ENCODE measurements at places on chromosomes 12 and 14.

DNA sequence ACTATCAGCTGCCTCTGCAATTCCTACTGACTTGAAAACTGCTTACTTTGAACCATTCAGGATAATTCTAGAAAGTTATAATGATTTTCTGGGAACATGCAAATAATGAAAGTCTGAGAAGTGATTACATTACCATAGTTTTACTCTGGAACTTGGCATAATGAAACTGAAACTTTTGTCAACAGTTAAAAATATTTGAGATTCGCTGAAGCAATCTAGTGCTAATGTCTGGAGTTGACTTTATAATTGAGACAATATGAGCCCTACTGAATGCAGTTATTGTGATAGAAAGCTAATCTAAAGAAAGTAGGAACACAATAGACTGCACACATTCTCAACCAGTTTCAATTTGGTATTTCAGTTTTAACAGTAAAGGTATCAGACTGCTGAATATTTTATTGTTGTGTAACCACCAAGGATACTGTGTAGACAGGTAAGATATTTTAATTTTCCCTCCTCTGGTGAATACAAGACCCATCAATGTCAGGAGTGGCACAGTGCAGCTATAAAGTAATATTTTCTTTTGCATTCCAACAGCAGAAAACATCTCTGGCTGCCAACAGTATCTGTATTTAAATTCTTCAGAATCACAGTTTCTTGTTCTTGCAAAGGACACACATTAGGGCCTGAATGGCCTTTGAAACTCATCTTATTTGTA, 483.5 kb downstream of the ATP23 start:
- DNase-seq, result peak; percentile 46

- no peak for DNase-seq
These were observed 1.5 kb upstream of the FZD10 start for GRCh38 chr12:130160711-130161231.

GRCh38 chr14:35222872-35223466, 69.2 kb upstream of the PSMA6 start:
- no peak for DNase-seq

GRCh38 chr14:61557262-61557661, 138.1 kb upstream of the HIF1A start:
- DNase-seq, result no peak

DNA sequence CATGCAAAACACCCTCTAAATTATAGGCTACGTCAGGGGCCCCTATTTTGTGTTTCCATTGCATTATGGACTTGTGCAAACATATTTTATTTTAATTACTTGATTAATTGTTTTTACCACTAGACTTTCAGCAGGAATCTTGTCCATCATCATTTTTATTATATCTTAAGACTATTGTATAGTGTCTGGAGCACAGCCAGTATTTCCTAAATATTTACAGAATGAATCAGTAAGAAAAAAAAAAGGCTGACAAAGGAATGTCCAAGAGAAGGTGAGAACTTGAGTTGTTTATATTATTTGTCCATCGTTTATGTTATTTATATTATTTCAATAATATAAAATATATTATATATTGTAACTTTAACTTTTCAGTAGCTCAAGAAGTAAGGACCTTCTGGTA, 664.7 kb downstream of the SLC6A15 start:
- peak; percentile 9 for DNase-seq

GRCh38 chr14:43522191-43522590, 984.9 kb downstream of the FSCB start:
- DNase-seq, result no peak

- DNase-seq, result no peak
These were observed 45.6 kb upstream of the SMCO2 start for GRCh38 chr12:27400856-27401354.

DNA sequence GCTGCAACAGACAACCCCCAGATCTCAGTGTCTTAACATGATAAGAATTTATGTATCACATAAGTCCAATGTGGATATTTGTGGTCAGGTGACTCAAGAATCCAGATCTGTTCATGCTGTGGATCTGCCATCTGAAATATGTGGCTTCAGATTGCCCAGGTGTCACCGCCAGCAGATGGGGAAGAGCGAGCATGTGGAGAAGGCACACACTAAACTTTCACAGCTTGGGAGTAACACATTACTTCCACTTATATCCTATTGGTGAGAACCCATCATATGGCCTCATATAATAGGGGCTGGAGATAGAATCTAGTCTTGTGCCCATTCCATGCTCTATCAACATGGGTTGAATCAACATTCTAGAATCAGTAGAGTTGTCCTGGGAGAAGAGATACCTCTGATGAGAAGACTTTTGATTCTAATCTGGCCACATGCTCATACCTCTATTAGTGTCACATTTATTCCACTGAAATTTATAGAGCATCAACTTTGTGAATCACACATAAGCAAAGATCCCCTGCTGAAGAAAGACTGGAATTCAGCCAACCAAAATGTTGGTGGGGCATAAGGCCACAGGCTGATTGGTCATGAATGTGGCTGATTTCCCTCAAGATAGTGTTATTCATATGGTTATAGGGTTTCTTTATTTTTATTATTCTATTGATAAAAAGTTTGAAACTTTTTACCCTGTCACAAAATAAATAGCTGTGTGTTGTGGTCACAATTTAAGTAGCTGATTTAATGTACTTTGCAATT, 6.0 kb upstream of the CALCOCO1 start:
- DNase-seq, result peak; percentile 69

DNA sequence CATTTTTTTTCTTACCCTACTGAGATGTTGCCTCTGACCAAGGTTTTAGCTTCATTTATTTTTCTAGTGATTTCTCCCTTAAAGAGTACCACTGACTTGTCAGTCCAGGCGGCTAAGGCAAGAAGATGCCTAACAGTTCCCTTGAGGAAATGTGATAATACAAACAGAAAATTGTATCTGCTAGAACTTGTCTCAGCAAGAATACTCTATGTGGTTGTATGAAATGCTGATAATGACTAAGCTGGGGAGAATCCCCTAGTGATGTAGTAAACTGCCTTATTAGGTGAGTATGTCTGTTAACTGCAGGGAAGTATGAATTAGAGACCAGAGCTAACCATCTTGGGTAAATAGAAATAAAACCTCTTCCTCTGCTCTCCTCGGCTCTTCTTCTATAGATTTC, 6.7 kb downstream of the C12orf54 start:
- peak; percentile 20 for DNase-seq

- DNase-seq, result peak; percentile 87
These were observed 17.8 kb upstream of the CD9 start for GRCh38 chr12:6182279-6182898.

- no peak for DNase-seq
These were observed 33.3 kb upstream of the C12orf50 start for GRCh38 chr12:88062474-88062873.

- no peak for DNase-seq
These were observed 615 bp upstream of the ASB8 start for GRCh38 chr12:48157889-48158370.

- peak; percentile 26 for DNase-seq
These were observed 223.4 kb upstream of the DIO2 start for GRCh38 chr14:80434574-80435321.

DNA sequence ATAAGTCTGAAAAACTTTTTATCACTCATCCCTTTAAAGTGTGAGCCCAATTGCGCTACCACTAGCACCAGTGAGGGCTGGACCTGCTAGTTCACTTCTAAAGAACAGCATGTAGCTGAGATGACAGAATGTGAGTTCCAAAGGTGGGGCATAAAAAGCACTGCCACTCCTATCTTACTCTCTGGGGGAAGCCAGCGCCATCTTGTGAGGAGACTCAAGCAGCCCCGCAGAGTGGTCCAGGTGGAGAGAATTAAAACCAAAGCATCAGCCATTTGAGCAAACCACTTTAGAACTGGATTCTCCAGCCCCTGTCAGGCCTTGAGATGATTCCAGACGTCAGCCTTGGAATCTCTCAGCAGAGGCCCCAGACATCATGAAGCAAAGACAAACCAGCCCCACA, 39.9 kb downstream of the TMEM132D start:
- DNase-seq, result no peak

DNA sequence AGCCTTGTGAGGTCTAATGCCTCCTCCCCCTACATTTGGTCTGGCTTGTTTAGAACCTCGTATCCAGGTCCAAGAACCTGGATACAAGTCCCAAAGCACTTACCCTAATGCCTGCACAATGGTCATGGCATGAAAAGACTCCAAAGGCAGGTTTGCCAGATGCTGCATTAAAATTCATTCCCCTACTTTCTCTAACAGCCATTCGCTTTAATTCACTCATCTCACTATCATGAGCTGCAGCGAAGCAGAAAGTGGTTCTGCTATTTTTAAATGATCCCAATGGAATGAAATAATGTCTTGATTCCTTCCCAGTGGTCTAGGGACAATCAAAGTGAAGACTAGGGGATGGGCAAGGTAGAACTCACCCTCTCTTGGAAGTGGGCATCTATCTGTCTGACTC, 72.5 kb upstream of the MAX start:
- no peak for DNase-seq

- DNase-seq, result no peak
These were observed 44.3 kb downstream of the TEAD4 start for GRCh38 chr12:3003357-3003992.

- peak; percentile 56 for DNase-seq
These were observed 143.9 kb upstream of the NAV3 start for GRCh38 chr12:77686760-77687159.

- no peak for DNase-seq
These were observed 361.3 kb upstream of the TMTC1 start for GRCh38 chr12:30144777-30145683.

- DNase-seq, result no peak
These were observed 24.0 kb upstream of the EVL start for GRCh38 chr14:100041271-100041670.

DNA sequence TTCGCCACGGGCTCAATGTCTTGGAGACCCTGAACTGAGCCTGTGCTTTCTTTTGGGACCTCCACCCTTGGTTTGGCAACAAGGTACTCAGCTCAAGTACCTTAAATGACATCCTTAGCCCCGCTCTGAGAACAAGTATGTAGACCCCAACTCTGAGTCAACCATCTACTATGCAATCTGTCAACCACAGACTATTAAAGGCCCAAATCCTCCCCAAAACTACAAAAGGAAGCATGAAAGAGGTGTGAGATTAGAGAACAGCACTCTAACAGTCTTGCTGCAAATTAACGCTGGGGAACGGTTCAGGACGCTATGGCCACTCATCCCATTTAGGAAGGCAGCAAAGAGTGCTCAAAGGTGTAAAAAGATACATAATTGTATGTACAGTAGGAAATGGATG, 52.1 kb downstream of the CCDC88C start:
- no peak for DNase-seq

DNA sequence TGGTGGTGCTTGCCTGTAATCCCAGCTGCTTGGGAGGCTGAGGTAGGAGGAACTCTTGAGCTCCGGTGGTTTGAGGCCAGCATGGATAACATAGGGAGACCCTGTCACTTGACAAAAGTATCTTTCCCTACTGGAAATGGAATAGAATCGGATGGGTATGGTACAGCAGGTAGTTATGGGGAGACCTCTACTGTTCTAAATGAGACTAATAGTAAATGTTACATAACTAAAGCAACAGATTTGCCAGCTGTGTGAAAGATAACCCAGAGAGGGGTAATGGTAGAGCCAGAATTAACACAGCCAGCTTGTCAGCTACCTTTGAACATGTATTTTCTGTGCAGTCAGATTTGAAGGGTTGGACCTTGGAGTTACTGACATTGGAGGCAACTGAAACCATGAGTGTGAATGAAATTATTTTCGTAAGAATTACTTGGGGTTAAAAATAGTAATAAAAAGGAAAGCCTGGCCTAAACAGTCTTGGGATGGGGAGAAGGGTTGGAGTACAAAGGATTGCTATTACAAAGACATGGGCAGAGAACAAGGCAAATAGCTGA, 21.7 kb upstream of the NUP107 start:
- peak; percentile 14 for DNase-seq

- DNase-seq, result no peak
These were observed 250.9 kb downstream of the C12orf75 start for GRCh38 chr12:105581420-105581819.

DNA sequence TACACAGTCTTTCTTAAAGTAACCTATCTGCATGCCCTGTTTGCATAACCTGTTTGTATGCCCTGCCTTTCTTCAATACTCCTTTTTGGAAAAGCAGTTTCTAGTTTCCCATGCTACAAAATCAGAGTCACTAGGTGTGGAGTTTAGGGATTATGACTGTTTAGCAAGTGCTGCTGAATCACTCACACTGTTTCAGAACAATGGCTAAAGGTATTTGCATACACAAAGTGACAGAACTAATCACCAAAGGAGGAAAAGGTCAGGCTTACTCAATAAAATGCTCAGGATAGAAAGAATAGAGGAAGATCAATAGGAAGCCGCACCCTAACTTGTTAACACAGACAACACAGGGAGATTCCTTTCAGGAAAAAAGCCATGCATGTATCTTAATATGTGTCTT, 19.4 kb downstream of the EGLN3 start:
- DNase-seq, result no peak

DNA sequence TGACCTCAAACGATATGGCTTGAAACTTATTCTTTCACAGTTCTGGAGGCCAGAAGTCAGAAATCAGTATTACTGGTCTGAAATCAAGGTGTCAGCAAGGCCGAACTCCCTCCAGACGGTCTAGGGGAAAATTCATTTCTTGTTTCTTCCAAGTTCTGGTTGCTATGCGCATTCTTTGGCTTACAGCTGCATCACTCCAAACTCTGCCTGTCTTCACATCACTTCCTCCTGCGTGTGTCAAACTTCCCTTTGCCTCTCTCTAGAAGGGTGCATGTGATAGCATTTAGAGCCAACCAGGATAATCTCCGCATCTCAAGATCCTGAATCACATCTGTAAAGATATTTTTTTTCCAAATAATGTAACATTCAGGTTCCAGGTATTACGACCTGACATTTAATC, 62.8 kb downstream of the DENND5B start:
- DNase-seq, result no peak

DNA sequence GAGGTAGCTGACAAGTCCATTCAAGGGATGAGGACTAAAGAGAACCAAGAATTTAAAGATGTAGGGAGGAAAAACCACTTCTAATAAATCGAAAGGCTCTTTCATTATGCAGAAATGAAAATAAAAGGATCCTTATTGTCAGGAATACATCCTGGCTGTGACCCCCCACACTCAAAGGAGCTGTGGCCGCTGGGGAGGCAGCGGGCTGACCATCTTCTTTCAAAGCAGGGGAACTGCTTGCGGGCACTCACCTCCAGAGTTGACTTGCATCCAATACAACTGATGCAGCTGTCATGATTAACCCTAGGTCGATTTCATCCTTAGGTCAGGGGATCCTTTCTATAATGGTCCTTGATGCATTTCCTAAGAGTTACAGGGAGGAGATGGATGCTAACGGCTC, 35.3 kb downstream of the TRAFD1 start:
- DNase-seq, result no peak
